ENCODE measurements at places on chromosomes 7 and 10.

GRCh38 chr10:31318382-31318853 is 598 bp upstream of the ZEB1 start:
- DNase-seq, result peak; percentile 35

GRCh38 chr7:23212841-23213240 is 31.0 kb downstream of the NUP42 start:
- no peak for DNase-seq

GRCh38 chr7:143811-144453 is 48.4 kb upstream of the FAM20C start:
- no peak for DNase-seq

DNA sequence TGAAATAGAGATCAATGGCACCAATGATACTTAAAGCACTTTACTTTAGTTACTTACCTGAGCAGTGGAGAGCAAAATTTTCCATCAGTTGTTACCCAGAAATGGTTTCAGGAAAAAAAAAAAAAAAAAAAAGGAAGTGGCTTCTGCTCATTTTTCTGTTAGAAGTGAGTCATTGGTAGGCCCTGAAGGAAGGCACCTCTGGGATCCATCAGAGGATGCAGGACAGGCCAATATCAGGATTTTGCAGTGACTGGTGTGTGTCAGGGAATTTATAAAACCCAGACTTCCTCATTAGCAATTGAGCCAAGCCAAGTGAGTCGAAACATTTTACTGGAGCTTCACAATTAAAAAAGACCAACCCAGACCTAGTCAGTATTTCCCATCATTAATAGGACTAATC is 2.3 kb upstream of the SMIM30 start:
- DNase-seq, result no peak

DNA sequence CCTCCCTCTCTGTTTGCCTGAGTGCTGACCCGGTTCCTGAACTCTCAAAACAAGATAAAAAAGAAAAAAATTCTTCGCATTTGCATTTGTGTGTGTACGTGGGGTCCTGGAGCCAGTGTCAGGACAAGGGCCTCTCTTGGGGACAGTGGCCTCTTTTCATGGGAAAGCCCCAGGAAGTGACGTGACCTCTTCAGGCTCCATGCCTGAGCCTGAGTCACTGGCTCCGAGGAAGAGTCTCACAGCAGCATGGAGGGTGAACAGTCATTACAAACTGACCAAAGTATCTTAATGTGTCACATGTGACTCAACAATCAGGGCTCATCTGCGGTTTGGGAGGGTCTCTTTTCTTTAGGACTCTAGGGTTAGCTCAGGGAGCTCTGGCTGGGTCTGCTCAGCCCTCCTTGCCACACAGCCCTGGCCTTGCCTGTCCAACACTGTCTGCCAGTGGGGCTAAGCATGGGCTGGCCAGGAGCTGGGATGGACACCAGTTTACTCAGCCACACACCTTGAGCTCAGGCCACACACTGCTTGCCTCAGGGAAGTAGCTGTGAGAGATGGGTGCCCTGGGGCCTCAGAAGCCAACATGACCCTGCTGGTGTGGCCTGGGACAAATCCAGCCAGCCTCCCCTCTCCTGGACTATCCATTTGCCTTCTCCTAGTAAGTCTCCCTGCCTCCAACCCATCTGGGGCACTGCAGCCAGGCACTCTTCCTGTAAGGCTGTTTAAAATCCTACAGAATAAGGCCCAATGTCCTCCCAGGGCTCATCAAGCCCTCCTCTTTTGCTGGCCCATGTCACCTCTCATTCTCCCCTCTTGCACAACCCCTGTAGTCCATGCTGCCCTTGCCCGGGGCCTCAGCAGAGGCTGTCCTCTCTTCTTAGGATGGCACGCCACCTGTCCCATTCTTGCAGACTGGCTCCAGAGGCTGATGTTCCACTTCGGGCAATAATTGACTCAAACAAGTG is 10.5 kb downstream of the TMEM273 start:
- no peak for DNase-seq

DNA sequence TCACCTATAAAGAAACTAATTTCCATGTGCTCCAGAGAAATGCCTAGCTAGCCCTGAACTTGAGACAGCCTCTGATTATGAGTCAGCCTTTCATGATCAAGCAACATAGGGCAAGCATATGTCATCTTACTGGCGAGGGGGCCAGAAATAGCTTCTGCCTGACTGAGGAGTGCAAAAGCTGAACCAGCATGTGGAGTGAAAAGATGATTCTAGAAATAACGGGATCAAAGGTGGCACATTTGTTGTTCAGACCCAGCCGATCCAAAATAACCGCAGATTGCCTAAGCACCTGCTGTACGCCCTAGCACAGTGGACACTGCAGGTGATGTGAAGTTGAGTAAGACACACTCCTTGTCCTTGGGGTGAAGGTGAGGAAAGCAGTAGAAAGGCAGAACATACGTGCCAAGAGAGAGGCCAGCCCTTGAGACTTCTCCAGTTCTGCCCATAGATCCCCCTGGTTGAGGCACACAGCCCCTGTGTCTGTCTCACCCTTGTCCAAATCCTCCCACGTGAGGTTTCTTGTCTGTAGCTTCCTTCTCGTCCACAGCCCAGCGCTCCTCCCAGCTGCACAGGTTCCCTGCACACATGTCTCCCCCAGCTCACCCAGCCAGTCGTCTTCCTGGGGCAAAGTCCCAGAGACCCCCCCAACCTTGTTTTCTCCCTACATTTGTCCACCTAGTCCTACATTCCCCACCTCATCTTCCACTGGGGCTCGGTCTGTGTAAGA is 2.8 kb upstream of the BCL7B start:
- DNase-seq, result no peak

- DNase-seq, result no peak
Observed at GRCh38 chr10:80132299-80133139, at the start of gene PLAC9. Gene PLAC9 (plus strand): TSS chr10:80132730. CDS start chr10:80132763, 33 bp downstream.

- no peak for DNase-seq
Observed at GRCh38 chr10:95729323-95730055, 26.5 kb upstream of the ENTPD1 start.

DNA sequence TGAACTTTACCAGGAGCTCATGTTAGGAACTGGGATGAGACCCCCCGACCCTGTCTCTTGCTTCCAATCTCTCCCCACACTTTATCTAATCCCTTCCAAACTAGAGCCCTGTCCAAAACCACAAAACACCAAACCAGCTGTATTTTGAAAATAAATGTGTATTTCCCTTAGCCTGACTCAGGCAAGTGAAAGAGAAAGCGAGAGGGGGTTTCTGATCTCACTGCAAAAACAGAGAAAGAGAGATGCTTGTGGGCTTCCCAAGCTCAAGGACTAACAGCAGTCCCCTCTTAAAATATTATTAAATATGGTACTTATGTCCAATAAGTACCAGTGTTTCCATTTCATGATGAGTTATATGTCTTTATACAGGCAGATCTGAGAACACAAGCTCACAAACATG is 122.0 kb downstream of the AGMO start:
- no peak for DNase-seq

- no peak for DNase-seq
Observed at GRCh38 chr10:5448333-5449001, 36.1 kb downstream of the NET1 start.

DNA sequence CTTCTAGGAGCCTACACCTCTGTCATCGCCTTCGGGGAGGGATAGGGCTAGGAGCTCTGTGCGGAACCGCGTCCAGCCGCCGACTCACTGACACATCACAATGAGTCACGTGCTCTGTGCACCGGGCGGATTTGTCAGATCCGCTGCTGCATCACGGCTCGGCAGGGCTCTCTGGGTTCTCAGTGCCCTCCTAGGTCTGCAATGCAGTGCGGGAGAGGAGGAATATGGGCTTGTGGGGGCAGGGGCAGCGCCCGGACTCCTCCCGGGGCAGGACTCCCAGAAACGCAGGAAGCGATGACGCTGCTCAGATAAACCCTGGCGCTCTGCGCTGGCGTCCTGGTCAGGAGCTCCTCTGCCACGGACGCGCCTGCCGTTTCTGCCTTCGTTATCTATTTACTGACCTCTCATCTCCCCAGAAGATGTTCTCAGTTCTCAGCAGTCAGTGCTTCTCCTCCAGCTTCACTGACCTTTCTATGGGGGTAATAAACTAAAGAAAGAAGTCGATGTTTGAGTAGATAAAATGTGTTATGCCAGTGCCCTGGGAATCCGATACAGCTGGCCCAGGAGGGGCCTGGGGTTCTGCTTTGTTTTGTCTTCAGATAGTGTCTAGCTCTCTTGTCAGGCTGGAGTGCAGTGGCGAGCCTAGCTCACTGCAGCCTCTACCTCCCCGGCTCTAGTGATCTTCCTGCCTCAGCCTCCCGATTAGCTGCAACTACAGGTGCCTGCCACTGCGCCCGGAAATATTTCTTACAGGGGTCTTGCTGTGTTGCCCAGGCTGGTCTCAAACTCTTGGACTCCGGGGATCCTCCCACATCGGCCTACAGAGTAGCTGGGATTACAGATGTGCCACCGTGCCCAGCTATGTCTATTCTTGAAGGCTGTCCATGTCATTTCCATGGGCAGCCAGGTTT is 22.8 kb upstream of the ITGB1 start:
- peak; percentile 63 for DNase-seq

GRCh38 chr7:128200376-128200775 is 40.7 kb upstream of the LEP start:
- DNase-seq, result no peak

- DNase-seq, result no peak
Observed at GRCh38 chr7:37557571-37558209, 109.0 kb upstream of the ELMO1 start.

- no peak for DNase-seq
Observed at GRCh38 chr7:139035586-139036353, at the start of gene ZC3HAV1L. Gene ZC3HAV1L (minus strand): TSS chr7:139036042. CDS start chr7:139036017, 25 bp downstream.

- DNase-seq, result peak; percentile 69
Observed at GRCh38 chr10:133307776-133308420, 774 bp downstream of the TUBGCP2 start.

DNA sequence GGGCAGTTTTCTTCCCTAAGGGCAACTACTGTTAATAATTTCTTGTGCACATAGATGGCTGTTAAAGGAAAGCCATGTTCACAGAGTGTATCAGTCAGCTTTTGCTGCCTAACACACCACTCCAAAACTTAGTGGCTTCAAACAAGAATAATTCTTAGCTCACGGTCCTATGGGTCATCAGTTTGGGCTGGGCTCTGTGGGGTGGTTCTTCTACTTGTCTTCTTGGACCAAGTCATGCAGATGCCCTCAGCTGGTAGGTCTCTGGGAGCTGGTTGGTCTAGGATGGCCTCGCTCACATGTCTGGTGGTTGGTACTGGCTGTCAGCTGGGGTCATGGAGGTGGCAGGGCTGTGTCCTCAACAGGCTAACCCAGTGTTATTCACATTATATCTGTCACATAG is 39.6 kb downstream of the TBATA start:
- DNase-seq, result no peak

DNA sequence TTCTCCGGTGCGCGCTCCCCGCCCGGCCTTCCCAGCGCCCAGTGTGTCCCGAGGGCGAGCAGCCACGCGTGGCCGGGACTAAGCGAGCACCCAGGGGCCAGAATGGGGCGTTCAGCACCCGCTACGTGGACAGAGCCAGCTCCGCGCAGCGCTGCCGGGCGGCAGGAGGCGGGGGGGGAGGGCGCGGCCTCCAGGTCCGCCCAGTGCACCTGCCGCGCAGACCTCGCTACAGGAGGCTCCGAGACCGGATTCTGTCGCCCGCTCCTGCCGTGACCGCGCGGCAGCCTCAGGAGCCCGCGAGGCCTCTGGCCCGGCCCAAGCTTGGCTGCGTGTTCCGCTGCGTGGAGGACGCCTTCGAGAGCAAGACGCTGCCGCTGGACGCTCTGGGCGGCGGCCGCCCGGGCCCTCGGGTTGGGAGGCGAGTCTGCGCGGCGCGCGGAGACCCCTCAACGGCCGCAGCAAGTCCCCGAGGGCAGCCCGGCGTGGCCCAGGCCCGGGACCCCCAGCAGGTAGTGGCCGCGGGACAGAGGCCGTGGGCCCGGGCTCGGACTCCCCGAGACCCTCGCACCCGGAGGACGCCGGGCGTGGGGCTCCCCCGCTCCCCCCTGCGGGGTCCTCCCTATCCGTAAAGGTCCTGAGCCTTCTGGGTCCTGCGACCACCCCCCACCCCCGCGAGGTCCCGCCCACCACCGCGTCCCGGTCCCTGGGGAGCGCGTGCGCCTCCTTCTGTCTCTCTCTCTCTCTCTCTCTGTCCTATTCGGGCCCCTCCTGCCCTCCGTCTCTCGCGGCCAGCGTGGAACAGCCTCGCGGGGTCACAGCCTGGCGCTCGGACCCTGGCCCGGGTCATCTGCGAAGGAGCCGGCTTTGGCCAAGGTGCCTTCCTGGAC is 904 bp upstream of the DPYSL4 start:
- no peak for DNase-seq

DNA sequence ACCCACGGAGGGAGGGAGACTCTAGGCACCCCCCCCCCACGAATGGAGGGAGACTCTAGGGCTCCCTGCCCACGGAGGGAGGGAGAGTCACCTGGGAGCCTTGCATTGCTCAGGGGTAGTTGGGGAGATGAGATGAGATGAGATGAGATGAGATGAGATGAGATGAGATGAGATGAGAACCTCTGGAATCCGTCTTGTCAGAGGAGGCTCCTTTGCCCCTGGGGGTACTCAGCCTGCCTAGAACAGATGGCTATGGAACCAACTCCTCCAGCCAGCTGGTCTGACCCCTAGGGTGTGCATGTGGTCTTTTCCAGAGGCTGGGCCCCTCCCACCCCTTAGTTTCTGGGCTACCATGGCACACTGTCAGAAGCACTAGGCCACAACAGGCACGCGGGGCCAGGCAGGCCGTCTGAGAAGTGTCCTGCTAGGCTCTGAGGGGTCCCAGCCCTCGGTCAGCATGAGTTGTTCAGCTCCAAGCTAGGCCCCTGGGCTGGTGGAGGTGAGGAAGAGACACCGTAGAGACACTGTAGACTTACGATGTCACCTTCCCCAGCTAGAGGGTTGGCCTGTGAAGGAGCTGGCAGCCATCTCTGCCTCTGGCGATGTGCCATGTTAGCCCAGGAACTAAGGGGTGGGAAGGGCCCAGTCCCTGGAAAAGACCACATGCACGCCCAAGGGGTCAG is 8.8 kb downstream of the TSPAN15 start:
- no peak for DNase-seq

DNA sequence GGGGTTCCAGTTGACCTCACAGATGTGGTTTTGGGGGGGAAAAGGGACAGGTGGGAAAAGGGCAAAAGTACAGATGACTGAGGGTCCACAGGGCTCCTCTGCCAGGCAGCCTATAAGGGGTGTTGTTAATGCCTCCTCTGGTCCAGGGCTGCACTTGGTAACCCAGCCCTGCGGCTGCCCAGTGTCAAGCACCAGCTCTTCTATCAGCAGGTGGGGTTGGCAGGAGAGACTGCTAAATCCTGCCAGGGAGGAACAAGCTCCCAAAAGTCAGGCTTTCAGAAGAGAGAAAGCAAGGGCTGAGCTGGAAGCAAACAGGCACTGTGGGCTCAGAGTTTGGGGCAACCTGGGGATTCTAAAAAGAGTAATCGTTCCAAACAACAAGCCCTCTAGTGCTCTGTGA is 39.1 kb downstream of the LRRC20 start:
- no peak for DNase-seq

- no peak for DNase-seq
Observed at GRCh38 chr10:113656896-113657295, 6.9 kb downstream of the NRAP start.

GRCh38 chr7:74525881-74526280 is 72.2 kb downstream of the GTF2IRD1 start:
- DNase-seq, result no peak

GRCh38 chr10:28853195-28853594 is 175.9 kb downstream of the BAMBI start:
- no peak for DNase-seq

GRCh38 chr7:17434841-17435692 is 136.6 kb downstream of the AHR start:
- no peak for DNase-seq
